ENCODE measurements at places on chromosomes 6 and 20.
A peak's percentile ranks its signal among the peaks of the same experiment; 100 is the strongest.

DNA sequence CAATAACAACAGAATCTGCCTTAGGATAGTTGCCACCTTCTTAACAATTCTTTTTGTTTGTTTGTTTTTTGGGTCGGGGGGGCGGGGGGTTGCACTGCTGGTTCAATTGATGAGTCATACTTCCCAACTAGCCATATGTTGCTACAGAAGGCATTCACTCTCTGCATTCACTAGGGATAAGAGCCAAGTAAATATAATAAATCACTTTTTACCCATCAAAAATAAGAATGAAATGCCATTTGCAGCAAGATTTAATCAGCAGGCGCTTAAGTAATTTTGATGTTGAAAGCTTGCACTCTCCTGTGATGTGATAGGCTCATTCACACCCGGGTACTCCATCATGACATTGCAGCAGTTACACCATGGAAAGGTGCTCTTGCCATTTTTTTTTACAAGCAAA lies 209.8 kb downstream of the HIVEP2 start:
- DNase-seq = no peak

- DNase-seq = no peak
Measured at GRCh38 chr6:137931849-137932465, 64.9 kb downstream of the TNFAIP3 start.

DNA sequence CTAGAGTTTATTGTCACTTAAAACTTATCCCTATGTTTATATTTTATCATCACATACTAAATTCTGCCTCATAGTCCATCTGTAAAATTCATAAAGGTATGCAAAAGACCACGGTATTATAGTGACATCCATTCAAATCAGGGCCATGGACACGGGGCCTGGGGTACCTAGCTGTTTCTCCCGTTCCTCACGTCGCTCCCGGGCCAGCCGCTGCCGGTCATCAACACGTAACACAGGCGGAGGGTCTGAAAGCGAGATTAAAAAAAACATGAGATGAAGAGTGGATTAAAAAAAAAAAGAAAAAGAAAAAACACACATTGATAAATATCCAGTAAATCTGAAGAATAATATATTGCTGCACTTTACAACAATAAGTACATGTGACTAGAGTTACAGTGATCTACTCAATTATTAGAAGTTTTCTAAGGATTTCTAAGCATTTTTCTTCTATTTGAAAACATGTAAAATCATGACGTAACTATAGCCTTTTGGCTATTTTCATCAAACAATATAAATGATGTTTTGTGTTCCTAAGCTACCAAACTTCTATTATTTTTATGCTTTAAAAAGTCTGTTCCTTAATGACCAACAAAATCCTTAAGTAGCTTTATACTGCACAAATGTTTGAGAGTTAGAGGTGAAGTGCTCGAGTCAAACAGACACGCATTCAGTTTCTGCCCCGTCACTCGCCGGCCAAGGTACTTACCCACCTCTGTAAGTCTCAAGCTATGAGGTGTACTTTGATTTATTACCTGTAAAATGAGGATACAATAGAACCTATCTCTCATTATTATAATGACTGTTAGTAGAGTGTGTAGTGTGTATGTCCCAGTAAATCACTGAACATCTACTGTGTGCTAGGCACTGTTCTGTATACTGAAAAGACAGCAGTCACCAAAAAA lies 122.1 kb upstream of the BCLAF1 start:
- no peak for DNase-seq

DNA sequence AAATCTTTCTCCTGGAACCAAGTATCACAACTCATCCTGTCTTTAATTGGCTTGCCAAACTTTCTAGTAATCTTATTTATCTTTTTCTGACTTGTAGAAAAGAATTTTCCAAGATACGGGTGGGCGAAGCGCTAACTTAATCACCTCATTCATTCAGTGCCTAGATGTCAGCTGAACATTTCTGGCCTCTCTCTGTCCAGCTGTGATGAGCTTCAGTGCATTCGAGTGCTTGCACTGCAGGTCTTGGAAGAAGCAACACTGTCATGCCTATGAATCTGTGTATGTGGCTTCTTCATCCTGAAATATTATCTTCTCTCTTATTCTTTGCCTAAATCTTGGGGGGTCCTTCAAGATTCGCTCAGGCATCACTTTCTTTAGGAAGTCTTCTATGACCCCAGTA lies 16.3 kb upstream of the ENPP1 start:
- no peak for DNase-seq

GRCh38 chr20:5481872-5482271 lies 165.1 kb upstream of the PROKR2 start:
- no peak for DNase-seq

DNA sequence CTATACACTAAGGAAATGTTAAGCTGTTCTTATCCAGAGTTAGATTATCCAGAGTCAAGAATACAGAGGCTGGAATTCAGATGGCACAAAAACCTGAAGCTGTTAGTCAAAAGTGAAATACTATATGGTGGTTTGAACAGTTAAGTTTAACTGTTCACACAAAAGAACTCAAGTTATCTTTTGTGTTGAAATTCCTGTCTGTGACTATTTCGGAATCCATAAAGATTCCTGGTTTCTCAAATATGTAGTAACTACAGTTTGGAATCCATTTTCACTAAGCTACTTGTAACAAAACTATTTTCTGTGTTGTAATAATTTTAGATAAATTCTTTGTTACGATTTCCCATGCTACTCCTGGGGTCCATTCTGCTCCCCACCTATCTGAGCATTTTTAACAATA lies 24.5 kb downstream of the FIG4 start:
- DNase-seq = no peak

DNA sequence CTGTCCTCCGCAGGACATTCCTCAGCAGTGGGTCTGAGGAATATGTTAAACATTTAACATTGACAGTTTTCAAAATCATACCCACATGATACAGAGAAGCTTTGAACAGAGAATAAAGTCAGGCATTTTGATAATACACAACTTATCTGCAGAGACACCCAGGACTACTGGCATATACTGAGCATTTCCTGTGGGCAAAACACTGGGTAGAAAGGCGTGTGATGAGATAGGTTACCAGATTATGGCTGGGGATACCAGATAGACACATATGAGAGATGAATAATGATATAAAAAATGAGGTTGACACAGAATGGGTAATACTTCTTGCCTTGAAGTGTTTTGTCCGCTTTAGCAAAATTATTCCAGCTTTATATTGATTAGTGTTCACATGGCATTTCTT lies 31.4 kb upstream of the TRIM26 start:
- no peak for DNase-seq

GRCh38 chr6:105041880-105042279 lies 85.0 kb downstream of the LIN28B start:
- no peak for DNase-seq

- DNase-seq = no peak
Measured at GRCh38 chr6:82040405-82041221, 206.9 kb downstream of the IBTK start.

GRCh38 chr6:51302431-51302830 lies 483.8 kb downstream of the TFAP2B start:
- DNase-seq = no peak

- DNase-seq = no peak
Measured at GRCh38 chr6:54248994-54249393, 59.2 kb upstream of the TINAG start.

DNA sequence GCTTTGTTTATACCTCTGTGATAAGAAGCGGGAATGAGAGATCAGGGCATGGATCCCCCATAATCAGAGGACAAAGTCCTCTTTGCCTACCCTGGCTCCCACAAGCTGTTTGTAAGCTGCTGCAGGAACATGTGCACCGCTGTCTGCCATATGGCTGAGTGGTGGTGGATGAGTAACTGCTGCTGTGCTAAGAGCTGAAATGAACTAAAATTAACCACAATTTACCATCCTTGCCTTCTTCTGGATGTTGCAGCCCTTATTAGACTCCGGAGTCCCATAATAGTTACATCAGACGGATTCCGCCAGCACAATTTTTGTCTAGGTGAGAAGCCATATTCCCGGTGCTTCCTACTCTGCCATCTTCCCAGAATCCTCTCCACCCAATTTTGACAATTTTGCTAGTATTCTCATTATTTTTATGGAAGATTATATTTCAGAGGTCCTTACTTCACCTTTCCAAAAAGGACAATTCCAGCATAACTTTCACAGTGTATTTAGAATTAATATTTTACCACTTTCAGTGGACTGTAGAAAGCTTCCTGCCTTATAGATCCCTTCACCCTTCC lies 6.0 kb upstream of the CMTR1 start:
- DNase-seq = peak; percentile 10

DNA sequence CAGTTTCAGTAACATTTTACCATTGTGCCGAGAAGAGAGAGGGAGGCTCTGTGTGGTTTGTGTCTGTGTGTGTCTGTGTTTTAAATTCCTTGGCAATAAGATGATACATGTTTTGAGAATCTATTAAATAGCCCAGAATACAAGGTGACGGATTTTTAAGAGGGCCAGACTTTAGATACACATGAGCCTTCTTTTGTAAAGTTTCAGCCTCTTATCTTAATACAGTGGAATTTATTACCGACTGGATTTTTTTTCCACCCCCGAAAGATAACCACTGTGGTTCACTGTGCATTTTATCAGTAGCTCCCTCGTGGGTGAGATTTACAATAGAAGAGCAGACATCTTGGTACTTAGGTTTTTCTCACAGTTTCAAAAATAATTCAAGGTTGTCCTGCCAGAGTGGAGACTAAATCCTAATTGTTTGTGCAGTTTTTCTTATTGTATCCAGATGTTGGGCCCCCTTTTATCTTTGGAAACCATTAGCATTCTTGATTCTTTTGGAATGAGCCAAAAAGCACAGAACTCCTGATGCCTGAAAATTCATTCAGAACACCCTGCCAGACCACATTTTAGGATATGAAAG lies 49.9 kb downstream of the STK4 start:
- no peak for DNase-seq

- no peak for DNase-seq
Measured at GRCh38 chr6:107982486-107982885, 24.5 kb upstream of the SEC63 start.

- no peak for DNase-seq
Measured at GRCh38 chr20:12728782-12729181, 280.0 kb upstream of the SPTLC3 start.

DNA sequence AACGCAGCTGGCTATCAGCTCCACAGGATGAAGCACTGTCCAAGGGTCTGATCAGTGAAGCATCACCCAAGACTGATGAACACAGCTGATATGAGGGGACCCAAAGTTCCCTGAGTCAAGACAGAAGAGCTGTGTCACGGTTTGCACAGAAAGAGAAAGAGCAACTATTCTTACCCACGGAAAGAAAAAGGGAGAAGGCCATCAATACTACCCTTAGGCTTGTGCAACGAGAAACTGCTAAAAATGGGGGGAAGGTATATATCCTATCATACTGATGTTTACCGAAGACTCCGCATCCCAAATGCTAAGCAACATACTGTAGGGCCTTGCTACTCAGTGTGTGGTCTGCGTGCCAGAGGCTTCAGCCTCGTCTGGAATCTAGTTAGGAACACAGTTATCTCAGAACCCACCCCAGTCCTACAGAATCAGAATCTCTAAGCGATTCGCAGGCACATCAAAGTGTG lies 665 bp downstream of the FASTKD5 start:
- no peak for DNase-seq

GRCh38 chr6:26158076-26158580 lies 70.9 kb downstream of the HFE start:
- peak; percentile 96 for DNase-seq

GRCh38 chr20:1718604-1719384 lies 61.2 kb upstream of the SIRPG start:
- DNase-seq = peak; percentile 88

DNA sequence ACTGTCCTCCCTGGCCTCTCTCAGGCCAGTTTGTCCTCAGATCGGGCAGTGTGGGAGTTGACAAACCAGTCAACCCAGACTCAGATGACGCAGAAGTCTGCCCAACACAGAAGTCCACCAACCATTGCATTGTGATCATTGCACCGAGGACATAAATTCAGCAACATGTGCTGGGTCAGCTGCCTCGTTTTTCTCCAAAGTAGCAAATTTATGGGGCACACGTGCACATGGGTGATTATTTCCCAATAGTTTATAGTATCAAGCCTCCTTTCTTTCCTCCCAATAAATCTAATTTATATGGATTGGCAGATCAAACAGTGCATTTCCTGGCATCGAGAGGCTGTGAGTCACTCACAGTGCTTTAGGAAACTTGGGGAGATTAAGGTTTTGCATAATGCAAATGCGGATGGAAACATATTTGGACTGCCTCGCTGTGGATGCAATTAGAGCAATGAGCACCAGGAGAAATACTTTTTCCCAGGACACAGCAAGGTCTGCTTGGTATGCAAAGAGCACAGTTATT lies 413.7 kb upstream of the SULF2 start:
- no peak for DNase-seq

GRCh38 chr6:57104336-57104735 lies 14.3 kb downstream of the ZNF451 start:
- no peak for DNase-seq

DNA sequence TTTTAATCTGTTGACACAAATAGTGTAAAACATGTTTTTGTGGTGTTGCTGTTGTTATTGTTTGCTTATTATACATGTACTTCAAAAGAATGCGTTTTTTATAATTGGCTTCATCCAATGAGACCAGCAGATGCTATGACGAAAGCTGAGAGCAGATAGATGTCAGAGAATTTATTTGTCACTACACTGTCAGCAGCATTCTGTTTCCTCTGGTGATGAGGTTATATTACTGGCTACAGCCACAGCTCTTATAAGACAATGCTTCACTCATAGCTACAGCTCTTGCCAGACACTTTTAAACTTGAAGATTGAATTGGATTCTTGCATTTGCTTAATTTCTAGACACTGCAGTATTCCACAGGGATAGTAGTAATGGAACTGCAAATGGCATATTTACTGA lies 860.5 kb downstream of the TBC1D32 start:
- no peak for DNase-seq

DNA sequence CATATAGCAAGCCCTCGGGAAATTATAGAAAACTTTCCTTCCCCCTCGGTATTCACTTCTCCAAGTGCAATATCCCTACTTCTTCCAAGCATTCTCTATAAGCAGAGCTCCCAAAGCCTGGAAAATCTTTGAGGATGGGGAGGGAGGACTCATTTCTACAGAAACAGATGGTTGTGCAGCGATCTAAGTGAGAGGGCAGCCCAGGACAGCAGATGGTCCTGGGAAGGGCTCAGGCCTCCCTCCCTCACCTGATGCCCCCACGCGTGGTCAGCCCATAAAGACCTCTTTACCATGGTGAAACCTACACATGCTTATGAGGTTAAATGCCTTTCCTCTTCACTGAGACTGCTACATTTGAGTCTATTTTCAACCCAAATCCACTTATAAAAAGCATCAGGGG lies 319.6 kb upstream of the QKI start:
- no peak for DNase-seq
